ENCODE measurements at places on chromosomes 5 and 9.

DNA sequence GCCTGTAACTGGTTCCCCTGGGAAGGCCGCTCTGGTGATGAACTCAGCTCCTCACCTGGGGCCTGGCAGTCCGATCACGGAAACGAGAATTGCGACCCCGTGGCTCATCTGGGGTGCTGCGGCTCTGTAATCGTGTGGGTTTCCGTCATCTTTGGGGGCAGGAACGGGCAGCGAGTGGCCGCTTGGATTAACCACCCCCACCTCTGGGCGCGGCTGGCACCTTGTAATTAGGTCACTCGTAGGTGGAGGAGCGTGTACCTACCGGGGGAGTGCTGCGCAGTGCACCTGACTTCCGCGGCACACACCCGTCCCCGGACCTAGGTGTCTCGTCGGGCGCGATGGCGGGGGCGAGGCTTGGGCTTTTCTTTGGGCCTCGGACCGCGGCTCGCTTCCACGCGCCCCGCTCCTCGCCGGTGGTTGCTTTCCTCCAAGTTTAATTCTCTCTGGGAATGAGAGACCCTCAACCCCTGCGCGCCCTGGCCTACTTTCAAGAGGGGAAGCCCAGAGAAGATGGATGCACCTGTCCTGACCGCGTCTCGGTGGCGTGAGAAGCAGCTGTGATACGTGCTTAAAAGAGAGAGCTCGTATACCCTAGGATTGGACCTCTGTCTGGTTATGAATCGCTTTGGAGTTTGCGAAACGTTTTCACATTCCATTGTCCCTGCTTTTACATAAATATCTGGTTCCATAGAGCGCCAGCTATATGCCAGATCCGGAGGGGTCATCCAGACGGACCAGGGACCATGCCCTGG lies 744 bp upstream of the PPP2CA start:
- peak; percentile 70 for DNase-seq

GRCh38 chr9:107778661-107779060 lies 289.1 kb upstream of the KLF4 start:
- no peak for DNase-seq

- no peak for DNase-seq
These were observed 111.5 kb downstream of the IZUMO3 start for GRCh38 chr9:24434183-24434582.

- no peak for DNase-seq
These were observed 86.9 kb upstream of the IL12B start for GRCh38 chr5:159417170-159417569.

DNA sequence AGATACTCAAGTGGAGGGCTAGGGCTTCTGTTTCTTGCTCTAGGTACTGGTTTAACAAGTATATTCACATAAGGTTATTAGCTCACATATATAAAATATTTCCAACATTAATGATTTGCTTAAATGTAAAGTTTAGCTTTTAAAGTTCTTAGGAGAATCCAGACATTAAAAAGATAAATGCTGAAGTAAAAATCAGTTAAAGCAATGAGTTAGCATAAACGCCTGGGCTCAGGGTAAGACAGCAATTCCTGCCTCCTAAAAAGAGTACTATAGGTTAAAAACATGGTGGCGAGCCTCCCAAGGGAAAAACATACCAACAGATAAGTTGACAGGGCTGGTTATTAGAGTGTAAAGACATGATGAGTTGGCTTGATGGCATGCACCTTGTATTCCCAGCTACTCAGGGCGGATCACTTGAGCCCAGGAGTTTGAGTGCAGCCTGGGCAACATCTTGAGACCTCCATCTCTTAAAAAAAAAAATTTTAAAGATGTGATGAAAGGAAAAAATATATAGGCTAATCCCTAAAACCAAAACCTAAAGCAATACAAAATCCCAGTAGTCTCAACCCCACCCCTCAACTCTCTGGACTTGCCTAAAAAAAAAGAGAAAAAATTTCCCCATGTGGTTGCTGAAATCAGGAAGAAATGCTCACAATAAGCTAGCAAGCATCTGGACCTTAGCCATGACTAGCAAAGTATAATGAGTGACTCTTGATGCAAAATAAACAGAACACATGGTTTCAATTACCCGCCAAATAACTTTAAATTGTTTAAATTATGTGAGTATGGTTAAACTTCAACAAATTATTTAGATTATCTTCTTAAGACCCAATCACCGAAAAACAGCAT lies 3.6 kb downstream of the GOLPH3 start:
- DNase-seq = no peak

- no peak for DNase-seq
These were observed 53.7 kb upstream of the DPYSL3 start for GRCh38 chr5:147563466-147564123.

DNA sequence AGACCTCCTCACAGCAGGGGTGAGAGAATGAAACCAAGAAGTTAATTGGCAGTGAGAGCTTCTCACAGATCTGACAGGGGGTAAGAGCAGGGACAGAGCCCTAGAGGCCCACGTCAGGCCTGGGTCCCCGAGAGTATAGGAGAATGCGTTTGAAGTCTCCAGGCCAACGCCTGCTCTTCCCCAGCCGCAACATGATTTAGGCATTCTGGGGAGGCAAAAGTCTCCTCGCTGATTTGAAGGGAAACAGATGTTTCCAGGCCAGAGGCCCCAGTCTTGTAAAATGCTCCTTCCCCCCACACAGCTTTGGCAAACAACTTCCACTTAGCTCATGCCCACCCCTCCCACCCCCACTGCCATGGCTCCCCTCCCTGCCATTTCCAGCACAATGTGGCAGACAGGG lies 239.2 kb upstream of the TRIM32 start:
- DNase-seq = no peak

- no peak for DNase-seq
These were observed 66.5 kb downstream of the COX7C start for GRCh38 chr5:86684222-86684621.

DNA sequence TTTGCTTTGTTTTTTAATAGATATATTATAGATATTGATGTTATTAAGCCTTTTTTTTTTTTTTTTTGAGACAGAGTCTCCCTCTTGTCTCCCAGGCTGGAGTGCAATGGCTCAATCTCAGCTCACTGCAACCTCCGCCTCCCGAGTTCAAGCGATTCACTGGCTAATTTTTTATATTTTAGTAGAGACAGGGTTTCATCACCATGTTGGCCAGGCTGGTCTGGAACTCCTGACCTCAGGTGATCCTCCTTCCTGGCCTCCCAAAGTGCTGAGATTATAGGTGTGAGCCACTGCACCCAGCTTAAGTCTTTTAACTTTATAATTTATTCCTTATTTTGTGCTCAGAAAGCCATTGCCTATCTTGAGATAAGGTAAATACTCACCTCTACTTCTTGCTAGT lies 24.2 kb upstream of the RAD23B start:
- DNase-seq = no peak

DNA sequence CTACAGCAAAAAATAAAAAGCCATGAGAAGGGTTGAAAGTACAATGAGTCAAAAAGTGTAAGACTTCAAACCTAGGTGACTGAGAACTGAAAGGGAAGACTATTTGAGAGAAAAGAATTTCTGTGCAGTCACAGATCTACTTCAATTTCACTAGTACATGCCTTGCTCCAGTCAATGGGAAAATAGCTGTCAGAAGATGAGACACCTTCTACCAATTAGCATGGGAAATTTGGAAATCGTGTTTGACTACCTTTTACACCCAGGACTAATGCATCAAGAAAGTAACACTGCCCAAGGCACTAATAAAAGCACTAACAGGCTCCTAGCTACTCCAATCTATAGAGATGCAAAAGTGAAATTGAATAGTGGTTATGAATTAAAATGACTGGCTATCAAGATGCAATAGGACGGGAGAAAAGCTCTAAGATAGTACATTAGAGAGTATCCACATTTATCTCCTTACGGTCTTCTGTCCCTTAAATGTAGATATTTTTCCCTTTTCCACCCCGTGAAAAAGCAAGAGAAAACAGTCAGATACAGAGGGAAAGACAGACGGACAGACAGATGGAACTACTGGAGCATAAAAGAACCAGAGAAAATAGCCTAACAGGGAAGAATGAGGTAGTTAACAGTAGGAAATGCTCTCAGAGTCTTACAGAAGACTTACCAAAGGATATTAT lies 15.2 kb downstream of the ERP44 start:
- no peak for DNase-seq

DNA sequence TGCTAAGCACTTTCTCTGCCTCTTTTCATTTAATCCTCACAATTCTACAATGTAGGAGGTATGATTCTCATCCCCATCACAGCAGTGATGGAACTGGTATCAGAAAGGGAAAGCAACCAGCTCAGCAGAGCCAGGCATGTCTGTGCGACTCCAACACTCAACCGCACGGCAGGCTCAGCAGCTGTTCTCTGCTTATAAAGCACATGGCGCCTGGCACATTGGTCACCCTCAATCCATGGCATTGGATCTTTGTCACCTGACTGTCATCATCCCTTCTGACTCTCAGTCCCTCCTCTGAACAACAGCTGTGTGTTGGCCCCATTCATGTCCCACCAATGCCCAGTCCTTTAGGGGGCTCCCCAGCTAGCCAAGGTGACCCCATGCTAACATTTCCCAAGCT lies 45.1 kb upstream of the HAND1 start:
- no peak for DNase-seq

DNA sequence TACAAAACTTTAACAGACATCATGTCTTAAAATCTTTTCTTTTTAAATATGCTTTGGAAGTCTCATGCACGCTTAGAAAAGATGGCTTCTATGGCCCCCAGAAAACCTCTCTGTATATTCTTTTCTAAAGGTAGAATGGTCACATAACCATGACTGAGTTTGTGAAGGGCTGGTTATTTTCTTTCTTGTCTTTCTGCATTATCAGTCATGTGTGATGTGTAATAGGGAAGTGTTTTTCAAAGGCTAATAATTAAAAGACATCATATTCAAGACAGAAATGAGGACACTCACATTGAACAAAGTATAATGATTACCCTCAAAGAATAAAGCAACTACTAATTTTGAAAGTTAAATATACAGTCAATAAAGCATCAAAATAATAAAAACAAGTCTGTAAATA lies 253.4 kb downstream of the TRPM3 start:
- no peak for DNase-seq

- no peak for DNase-seq
These were observed 106.5 kb upstream of the LRRTM2 start for GRCh38 chr5:138981586-138981985.

- no peak for DNase-seq
These were observed 419.5 kb upstream of the ACTBL2 start for GRCh38 chr5:57902095-57902494.

DNA sequence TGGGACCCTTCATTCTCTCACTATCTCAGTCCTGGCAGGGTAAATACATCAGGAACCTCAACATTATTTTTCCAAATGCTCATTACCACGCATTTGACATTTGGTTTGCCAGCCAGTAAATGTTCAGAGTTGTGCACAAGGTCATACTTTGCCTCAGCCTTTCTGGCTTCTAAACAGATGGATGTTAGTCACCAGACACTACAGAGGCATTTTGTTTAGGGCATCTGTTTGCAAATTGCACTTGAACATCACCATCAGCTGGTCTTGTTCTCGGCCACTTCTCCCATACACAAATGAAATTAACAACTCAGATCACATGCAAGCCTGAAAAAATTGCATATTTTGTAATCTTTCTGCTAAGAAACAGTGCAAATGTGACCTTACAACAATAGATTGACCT lies 75.0 kb upstream of the SLC1A1 start:
- no peak for DNase-seq

- peak; percentile 69 for DNase-seq
These were observed at the start of gene SLC1A3 for GRCh38 chr5:36606428-36607113. TSS of gene SLC1A3 (plus strand) at chr5:36606606. CDS start at chr5:36608424, 1,818 bp downstream.

DNA sequence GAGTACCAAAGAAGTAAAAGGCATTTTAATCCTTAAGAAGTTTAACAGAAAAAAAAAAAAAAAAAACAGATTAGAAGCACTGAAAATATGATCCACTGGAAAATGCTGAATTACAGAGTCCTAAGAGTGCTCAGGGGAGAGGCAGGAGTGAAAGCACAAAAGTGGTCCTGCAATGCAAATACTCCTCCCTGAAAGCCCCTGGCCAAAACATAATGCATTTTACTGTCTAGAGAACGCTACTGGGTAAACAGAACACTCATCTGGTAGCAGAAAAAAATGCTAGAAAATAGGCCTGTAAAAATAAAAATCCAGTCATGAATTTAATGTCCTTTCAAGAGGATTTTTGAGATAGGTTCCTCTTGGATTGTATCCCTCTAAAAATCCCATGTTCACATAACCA lies 81.9 kb downstream of the ADAMTS12 start:
- DNase-seq = no peak

DNA sequence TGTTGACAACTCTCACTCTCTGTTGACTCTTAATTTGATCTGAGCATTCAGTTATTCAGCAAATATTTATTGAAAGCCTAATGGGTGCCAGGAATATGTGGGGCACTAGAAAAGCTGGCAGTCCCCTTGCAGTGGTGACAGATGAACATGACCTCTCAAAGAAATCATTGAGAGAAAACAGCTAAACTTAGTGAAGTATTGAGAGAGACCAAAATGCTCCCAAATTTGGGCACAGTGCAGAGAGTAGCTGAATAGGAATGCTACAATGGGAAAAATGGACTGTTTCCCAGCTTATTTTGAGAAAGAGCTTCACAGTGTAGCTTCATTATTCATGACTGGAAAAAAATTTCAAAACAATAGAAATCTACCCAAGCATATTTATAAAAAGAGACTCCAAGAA lies 257.9 kb downstream of the SGCD start:
- no peak for DNase-seq

DNA sequence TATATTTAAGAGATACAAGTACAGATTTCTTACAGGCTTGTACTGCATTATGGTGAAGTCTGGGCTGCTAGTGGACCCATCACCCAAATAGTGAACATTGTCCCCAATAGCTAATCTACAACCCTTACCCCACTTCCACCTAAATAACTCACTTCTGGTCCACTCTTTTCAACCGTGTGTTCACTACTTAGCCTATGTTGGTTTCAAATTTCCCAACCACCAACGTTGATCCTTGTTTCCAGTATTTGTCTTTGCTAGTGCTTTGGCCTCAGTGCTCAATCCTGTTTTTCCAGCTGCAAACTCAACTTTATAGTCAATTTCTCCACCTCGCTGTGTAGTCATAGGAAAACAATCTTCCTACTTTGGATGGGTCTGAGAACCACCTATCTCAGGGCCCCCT lies 45.3 kb upstream of the TTC39B start:
- DNase-seq = no peak

DNA sequence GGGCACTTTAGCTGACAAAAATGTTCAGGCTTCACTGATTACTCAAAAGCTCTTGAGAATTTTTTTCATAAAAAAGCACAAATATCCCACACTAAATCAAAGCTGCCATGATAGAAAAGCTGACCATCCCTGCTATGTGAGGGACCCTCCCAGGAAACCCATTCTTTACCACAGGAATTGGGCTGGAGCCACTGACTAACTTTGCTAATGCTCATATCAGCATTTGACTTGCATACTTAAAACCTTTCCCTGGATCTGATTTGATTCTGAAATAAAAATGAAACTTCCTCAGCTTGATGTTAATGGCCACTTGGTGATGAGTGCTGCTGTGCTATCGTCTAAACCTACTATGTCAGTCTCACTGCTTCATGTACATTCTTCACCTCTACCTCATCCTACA lies 243.6 kb downstream of the PRELID2 start:
- DNase-seq = no peak
